ENCODE measurements at places on chromosomes 4 and X.

DNA sequence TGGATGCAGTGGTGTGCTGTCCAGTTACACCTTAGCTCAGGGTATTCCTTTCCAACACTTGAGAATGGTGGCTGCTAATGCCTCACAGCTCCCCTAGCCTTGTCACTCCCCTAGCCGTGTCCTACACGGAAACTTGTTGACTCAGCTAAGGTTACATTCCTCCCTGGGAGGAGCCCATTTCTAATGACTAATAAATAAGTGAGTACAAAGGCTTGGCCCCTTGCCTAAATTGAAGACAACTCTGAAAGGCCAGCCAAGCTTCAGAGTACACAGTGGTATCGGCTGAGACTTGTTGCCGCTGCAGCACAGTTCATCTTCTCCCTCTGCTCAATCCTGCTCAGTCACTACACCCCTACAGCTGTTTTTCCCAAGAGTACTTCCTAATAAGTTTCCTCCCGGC lies 21.2 kb upstream of the SLC25A31 start:
- peak; percentile 50 for ATAC-seq

DNA sequence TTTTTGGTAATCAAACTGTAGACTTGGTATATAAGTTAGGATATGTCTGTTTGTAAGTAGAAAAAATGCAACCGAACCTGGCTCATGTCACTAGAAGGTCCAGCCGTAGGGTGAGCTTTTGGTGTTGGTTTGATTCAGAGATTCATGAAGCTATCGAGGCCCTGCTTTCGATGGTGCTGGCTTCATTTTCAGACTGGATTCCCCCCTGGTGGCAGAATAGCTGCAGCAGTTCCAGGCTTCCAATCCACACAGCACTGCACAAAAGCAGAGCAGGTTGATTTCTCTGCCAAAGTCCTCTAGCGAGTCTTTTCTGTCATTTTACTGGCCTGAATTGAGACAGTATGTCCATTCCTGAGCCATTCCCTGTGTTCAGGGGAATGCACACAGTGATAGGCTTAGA lies 33.1 kb downstream of the PDK3 start:
- peak; percentile 58 for ATAC-seq

DNA sequence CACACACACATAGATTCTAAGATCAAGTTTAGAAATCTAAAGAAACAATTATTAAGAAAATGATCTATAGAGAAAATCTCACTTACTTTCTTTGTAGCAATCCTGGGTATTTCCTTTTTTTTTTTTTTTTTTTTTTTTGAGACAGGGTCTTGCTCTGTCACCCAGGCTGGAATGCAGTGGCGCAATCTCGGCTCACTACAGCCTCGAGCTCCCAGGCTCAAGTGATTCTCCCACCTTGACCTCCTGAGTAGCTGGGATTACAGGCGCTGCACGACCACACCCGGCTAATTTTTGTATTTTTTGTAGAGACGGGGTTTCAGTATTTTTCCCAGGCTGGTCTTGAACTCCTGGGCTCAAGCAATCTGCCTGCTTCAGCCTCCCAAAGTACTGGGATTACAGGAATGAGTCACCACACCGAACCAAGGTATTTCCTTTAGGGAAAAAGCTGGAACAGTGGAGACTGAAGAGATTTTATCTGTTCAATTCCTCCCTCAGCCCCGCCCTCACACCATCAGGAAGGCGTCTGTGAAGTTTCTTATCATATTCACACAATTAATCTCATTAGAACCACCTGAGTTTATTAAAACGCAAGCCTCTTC lies at the start of gene TRIML2:
Gene TRIML2, minus strand, starts transcription at position 447 of the 599 bp plus-strand sequence. CDS start 4,235 bp downstream, outside the sequence.
- no peak for ATAC-seq

GRCh38 chr4:138869165-138869564 lies 146.4 kb upstream of the NOCT start:
- no peak for ATAC-seq

DNA sequence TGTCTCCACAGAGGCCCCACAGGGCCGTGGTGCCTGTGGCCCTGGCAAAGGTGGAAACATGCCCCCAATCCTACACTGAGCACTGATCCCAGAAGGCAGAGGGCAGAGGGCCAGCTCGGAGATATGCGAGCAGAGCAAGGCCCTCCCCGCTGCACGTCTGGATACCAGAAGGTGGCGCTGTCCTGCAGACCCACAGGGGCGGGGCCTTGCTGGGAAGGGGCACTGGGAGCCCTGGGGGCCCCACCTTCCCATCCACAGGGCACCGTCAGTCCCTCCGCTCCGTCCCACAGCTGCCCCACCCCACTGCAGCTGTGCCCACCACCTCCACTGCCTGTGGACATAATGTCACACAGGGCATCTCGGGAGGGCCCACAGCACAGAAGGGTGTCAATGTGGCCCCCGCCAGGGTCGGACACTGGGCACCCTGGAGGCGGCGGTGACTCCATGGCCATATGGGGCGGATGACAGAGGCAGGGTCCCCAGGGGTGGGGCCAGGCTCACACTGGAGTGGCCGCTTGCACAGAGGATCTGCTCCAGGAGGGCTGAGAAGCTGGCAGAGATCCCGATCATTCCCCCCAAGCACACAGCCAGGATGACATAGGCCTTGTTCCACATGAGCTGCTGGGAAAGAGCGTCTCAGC lies 4.8 kb downstream of the SLC49A3 start:
- ATAC-seq: no peak

- ATAC-seq: no peak
Measured at GRCh38 chr4:143397887-143398286, 61.2 kb downstream of the GAB1 start.

- ATAC-seq: no peak
Measured at GRCh38 chr4:6047130-6047673, 29.0 kb upstream of the C4orf50 start.

- ATAC-seq: no peak
Measured at GRCh38 chr4:27717431-27717755, 856.8 kb downstream of the STIM2 start.

DNA sequence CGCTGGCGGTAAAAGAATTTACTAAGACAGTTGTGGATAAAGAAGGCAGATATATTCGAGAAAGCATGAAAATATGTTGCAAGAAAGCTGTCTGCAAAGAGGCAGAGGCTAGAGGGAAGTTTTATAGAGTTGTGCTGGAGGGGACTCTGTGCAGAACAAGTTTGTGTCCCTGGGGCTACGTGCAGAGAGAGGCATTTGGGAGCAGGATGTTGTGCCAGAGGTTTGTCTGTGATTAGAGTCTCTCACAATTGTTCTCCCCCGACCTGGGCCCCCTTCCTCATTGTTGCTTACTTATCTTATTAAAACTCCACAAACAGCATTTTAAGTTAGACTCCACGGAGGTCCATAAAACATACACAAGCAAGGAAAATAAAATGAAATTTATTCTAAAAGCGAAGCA lies 831.3 kb downstream of the NLGN4X start:
- ATAC-seq: no peak

DNA sequence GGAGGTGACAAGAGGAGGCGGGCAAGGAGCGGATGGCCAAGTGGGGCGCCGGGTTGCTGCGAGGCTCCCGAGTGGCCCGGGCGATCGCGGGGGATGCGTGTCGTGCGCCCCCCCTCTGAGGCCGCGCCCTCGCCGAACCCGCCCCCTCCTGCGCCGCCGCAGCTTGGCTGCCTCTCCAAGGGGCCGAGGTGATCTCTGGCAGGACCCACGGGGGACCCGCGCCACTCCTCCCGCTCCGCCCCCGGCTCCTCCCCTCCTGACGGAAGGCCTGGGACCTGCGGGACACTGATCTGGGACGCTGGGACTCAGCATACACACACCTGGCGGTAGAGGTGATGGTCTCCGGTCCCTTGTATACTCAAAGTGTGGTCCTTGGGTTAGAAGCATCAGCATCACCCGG lies 21.9 kb upstream of the FAM47C start:
- ATAC-seq: no peak

GRCh38 chr4:68576272-68577125 lies at the start of gene UGT2B17:
UGT2B17 (minus strand) TSS chr4:68576322; CDS start chr4:68568484, 7,838 bp downstream.
- ATAC-seq: no peak

DNA sequence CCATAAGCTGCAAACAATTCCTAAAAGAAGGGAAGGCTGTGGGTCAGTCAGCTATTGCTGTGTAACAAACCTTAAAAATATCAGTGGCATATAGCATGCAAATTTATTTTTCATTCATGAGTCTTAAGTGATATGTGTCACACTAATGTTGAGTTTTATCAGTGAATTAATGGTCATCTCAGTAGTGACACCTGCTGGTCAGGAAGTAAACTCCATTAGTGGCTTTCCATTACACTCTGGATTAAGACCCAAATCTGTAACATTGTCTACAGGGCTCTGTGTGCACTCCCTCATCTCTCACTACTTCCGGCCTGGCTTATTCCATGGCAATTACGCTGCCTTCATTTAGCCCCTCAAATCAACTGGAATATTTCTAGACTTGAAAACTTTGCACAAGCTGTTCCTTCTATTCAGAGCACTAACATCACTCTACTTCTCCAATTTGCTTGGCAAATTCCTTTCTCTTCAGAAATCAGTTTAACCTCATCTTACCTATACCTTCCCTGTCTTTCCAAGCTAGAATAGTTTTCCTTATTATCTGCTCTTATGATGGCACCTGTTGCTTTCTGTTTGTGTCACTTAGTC lies 217.3 kb upstream of the TAPT1 start:
- no peak for ATAC-seq

- ATAC-seq: no peak
Measured at GRCh38 chrX:153689654-153690465, 2.1 kb downstream of the SLC6A8 start.
